ENCODE measurements at places on chromosomes 2 and 18. TPM values are rescaled to one million over a fixed set of nuclear protein-coding genes. Genes with fewer than 3 reads are reported as not detected.

Gene BCL11A
- 5.1 TPM for polyA plus RNA-seq

Gene ST6GAL2
- polyA plus RNA-seq = 14.3 TPM

Gene GAD1
- 8.5 TPM for polyA plus RNA-seq

Gene FAM124B
- 0.80 TPM for polyA plus RNA-seq

Gene INHA
- 265 TPM for polyA plus RNA-seq

Gene CRYGD
- 2.5 TPM for polyA plus RNA-seq

Gene TUBB8B
- 5.7 TPM for polyA plus RNA-seq

Gene MAPK4
- polyA plus RNA-seq = 9.3 TPM

All from testis (tissue), 5 donors.